H4 (cell line): ENCODE measurements at places on chromosomes 5 and 9. TPM values are rescaled to one million over a fixed set of nuclear protein-coding genes. Genes with fewer than 3 reads are reported as not detected.

Gene MPDZ
- total RNA-seq: 13.4 and 14.2 TPM in 2 replicates

Gene SYK
- 0.76 and 0.99 TPM in 2 replicates for total RNA-seq

Gene SLC24A2
- total RNA-seq: 0.02 and 0.06 TPM in 2 replicates

Gene LHX6
- total RNA-seq: 0.90 and 1.4 TPM in 2 replicates

Gene FSTL4
- total RNA-seq: 0.14 and 0.47 TPM in 2 replicates

Gene ADCY2
- total RNA-seq: 0.04 TPM in 1 of 2 replicates, not detected in the other

Gene MRNIP
- 3.8 and 16.8 TPM in 2 replicates for total RNA-seq

Gene SLCO6A1
- total RNA-seq: not detected in 2 replicates

Gene FUBP3
- total RNA-seq: 30.7 and 36.0 TPM in 2 replicates

Gene BASP1
- total RNA-seq: 117 and 142 TPM in 2 replicates

Gene CD74
- 1.6 and 11.7 TPM in 2 replicates for total RNA-seq

Gene CCL27
- total RNA-seq: not detected in 2 replicates

Gene ELOVL7
- total RNA-seq: 8.6 and 10.4 TPM in 2 replicates

Gene BTNL8
- total RNA-seq: not detected in 2 replicates

Gene ITGA2
- total RNA-seq: 23.4 and 29.0 TPM in 2 replicates
